Fibroblast of skin of back (primary cell): ENCODE measurements at places on chromosomes 6 and 20.

- DNase-seq = no peak
Measured at GRCh38 chr20:50323777-50324775, 133.4 kb downstream of the CEBPB start.

DNA sequence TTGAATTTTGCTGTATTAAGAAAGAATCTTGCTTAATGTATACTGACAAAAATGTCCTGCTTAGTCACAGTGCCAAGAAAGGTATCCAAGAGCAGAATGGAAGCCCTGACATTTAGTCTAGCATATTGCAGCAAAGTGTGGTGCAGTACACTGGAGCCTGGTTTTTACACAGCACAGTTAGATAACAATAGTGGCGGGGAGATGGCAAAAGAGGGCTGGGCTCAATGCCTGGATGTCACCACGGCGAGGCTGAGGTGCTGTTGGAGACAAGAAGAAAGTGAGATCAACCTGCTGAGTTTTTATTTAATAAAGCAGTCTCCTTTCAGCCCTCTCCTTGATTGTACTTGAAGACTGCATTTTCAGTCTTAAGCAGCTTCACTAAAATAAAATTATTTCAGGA is 426.0 kb downstream of the LMBRD1 start:
- DNase-seq = no peak

GRCh38 chr6:41191569-41191968 is 9.4 kb downstream of the TREML2 start:
- no peak for DNase-seq

- no peak for DNase-seq
Measured at GRCh38 chr6:134307870-134308269, 10.0 kb downstream of the SGK1 start.

- DNase-seq = no peak
Measured at GRCh38 chr6:84086545-84087429, 53.2 kb downstream of the MRAP2 start.

DNA sequence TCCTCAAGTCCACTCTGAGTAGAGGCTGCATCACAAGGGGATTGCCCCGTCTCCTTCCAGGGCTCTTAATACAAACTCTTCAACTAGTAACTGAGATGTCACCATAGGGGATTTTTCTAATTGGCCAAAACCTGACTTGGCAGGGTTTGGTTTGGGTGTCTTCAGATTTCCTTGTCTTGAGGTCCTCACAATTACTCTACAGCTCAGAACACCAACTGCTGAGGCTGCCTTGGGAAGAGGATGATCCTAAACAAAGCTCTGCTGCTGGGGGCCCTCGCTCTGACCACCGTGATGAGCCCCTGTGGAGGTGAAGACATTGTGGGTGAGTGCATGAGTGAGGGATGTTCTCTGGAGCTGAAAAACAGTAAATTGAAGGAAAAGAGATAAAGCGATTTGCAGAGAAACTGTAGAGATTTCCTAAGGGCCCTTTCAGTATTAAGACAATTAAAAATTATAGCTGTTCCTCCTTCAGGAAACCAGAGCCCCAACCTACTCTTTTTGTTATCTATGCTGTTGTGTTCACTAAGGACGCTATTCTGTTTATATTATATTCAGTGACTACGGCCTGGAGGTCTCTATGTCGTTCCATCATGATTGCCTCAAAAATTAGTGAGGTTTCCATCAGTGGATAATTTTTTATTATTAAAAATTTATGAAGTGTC is at the start of gene HLA-DQA1:
Gene HLA-DQA1 (plus strand): TSS at position 188 of the 662 bp plus-strand sequence. CDS start 53 bp downstream, at position 241.
- DNase-seq = no peak

DNA sequence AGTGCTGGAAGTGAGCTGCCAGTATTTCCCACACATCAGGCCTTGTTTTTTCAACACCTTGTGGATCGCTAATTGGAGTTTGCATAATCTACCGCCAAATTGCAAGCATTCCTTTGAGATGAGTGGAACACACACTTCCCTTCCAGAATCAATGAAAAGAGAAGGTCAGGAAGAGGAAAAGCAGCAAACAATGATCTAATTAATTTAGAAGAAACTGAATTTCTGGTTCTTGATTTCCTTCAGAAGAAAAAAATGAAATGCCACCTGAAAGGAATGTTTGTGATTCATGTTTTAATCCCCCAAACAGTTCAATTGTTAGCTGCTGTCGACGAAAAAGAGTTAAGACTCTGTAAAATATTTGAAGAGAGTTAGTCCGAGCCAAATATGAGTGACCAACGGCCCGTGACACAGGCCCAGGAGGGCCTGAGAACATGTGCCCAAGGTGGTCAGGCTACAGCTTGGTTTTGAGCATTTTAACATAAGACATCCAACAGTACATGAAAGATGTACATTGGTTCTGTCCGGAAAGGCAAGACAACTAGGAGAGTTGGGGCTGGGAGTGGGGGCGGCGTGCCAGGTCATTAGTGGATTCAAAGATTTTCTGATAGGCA is 182.3 kb downstream of the MTFR2 start:
- DNase-seq = peak; percentile 49

GRCh38 chr6:146915671-146916127 is 288.5 kb upstream of the STXBP5 start:
- peak; percentile 78 for DNase-seq

- DNase-seq = no peak
Measured at GRCh38 chr6:169962604-169963469, 211.4 kb downstream of the ERMARD start.
